Suprapubic skin (tissue), 4 donors: ENCODE measurements at places on chromosomes 7 and 10.
A peak's percentile ranks its signal among the peaks of the same experiment; 100 is the strongest.

DNA sequence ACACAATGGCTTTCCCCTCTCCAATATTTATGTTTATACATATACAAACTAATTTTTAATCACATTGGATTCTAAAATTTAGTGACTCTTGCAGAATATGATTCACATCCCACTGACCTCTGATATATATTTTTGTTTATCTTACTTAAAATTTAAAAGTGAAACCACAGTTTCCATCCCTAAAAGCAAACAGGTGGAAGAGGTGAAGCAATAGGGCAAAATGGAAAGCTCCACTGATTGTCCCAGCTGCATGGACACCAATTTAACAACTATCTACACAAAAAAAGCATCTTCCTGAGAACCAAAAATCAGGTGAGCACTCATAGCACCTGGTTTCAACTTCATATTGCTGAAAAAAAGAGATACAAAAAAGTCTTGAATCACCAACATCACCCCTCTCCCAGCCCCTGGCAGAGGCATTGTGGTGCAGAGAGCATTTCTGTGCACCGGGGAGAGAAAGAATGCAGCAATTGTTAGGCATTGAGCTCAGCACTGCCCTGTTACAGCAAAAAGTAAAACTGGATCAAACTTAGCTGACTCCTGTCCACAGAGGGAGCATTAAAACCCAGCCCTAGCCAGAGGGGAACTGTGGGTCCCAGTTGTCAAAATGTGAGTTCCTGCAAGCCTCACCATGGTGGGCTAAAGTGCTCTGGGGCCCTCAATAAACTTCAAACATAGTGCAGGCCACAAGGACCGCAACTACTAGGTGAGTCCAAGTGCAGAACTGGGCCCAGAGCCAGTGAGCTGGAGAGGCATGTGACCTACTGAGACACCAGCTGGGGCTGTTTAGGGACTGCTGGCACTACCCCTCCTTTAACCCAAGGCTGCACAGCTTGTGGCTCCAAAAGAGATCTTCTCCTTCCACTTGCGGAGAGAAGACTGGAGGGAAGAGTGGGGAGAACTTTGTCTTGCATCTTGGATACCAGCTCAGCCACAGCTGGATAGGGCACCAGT, 92.1 kb downstream of the SIRT1 start:
- DNase-seq, result no peak

GRCh38 chr7:151776446-151776845, 100.5 kb downstream of the PRKAG2 start:
- peak; percentile 36 for DNase-seq

- DNase-seq, result no peak
Measured at GRCh38 chr10:23413629-23414089, 25.2 kb upstream of the OTUD1 start.

GRCh38 chr10:48694371-48695030, 9.8 kb downstream of the WDFY4 start:
- no peak for DNase-seq

DNA sequence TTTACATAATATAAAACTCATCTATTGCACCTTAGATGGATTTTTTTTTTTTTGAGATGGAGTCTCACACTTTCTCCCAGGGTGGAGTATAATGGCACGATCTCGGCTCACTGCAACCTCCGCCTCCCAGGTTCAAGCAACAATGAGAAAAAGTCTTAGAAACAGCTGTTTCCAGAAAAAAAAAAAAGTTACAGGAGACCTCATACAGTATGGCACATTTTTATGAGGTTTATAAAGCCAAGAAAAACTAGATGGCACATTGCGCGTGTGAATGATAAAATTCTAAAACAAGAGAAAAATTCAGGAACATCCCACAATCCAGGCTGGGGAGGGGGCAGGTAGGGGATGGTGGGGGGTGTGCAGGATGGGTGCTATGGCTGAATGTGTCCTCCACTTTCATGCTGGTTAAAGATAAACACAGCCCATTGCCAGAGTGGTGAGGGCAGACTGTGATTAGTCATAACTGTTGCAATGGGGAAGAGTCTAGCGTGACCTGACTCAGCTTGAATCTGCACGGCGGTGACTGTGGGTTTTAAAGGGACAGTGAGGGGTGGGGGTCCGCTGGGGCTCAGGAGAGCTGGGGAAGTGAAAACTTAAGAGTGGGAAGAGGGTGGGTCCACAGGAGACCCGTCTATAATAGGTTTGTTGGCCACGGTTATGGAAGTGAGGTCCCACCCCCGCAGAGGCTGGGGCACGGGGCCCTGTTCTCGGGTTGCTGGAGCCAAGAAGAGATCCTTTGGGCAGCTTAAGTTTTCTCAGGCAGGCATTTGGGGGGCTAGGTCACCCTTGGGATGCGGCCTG, 11.9 kb upstream of the LRRC27 start:
- DNase-seq, result peak; percentile 65

- no peak for DNase-seq
Measured at GRCh38 chr10:68462536-68462935, 9.2 kb downstream of the DNA2 start.

GRCh38 chr10:209357-209756, 74.1 kb downstream of the ZMYND11 start:
- DNase-seq, result no peak

- DNase-seq, result no peak
Measured at GRCh38 chr10:88019753-88020152, 156.3 kb downstream of the PTEN start.

DNA sequence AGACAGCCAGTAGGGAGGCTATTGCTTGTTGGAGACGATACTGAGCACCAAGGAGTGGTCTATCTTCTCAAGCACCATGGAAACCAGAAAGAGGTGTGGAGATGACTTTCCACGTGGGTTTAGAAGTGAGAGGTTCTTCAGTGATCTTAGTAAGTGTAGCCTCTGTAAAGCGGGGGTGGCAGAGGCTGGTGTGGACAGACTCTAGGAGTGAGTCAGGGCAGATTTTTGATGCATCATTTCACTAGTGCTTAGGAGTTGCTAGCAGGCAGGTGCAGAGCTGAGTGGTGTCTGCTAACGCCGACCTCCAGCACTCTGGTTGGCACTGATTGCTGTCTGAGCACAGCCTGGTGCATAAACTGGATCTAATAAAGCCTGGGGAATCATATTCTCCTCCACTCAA, 78.4 kb upstream of the ADO start:
- DNase-seq, result no peak

GRCh38 chr7:1196950-1197349, 35.7 kb upstream of the UNCX start:
- no peak for DNase-seq
